Stimulated activated CD4-positive, alpha-beta T cell treated with anti-CD3 and anti-CD28 coated beads, Interleukin-1b, Interleukin-23, amount 100 ng/mL, for 1 hour (primary cell): ENCODE measurements at places on chromosomes 7 and 10.

DNA sequence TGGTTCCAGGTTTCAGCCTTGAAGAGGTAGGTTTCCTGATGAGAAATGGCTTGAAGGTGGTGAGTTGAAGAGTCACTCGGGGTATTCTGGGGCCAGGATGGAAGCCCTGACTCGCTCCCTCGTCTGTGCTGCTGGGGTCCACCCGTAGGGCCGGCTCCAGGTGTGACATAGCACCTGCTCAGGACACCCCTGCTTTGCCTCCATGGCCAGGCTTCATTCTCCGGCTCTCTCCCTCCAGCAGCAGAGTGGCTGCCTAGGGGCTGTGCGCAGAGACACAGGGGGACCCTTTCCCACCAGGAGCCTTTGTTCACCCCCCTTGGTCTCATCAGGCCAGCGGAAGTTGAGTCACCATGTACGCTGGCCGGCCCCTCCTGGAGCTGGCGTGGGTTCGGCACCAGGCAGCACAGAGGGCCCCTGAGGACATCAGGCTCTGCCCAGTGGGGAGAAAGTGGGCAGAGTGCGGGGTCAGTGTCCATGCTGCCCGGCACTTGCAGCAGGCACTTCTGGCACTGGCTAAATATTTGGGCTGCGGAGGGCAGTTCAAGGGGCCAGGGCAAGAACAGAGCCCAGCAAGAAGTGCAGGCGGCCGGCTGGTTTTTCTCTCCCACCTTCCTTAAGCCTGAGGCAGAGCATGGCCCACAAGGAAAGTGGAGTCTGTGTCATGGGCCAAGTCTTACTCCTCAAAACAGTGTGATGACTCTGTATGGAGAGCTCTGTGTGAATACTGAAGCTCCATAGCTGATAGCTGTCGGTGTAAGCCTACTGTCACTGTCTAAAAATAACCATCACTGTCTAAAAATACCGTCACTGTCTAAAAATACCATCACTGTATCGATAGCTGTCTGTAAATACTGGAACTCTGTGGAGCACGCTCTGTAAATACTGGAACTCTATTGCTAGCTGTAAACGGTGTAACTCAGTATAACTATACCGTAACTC lies 3.7 kb upstream of the PRKAR1B start:
- DNase-seq = no peak

- no peak for DNase-seq
Observed at GRCh38 chr7:100185726-100186125, 8.0 kb downstream of the STAG3 start.

DNA sequence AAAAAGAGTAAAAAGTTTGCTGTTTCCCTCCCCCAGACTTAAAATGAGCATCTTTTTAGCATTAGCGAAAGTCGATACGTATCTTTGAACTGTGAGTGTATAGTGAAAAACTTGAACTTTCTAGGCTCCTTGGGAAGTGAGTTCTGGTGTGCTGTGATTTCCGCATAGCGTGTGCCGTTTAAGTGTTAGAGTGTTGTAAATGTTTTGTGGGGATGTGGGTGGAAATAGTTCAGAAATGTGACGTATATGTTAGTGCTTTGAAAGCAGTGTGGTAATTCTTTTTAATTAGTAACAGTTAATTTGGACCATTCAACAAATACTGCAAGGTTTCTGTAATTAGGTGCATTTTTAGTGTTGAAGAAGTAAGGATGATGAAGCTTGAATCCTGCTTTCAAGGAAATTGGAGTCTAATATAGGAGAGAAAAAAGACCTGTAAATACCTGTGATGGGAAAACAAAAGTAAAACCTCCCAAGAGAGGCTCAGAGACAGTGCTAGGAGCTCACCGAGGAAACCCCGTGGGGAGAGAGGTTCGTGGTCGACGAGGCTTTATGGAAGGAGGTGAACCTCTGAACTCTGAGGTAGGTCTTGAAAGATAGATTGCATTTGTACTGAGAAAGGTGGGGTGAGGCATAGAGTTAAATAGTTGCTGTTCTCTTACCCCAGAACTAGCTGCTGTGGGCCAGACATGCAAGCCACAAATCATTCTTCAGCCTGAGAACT lies 40.8 kb downstream of the RBM33 start:
- no peak for DNase-seq

GRCh38 chr10:77974396-77975074 lies 48.0 kb upstream of the DLG5 start:
- no peak for DNase-seq

DNA sequence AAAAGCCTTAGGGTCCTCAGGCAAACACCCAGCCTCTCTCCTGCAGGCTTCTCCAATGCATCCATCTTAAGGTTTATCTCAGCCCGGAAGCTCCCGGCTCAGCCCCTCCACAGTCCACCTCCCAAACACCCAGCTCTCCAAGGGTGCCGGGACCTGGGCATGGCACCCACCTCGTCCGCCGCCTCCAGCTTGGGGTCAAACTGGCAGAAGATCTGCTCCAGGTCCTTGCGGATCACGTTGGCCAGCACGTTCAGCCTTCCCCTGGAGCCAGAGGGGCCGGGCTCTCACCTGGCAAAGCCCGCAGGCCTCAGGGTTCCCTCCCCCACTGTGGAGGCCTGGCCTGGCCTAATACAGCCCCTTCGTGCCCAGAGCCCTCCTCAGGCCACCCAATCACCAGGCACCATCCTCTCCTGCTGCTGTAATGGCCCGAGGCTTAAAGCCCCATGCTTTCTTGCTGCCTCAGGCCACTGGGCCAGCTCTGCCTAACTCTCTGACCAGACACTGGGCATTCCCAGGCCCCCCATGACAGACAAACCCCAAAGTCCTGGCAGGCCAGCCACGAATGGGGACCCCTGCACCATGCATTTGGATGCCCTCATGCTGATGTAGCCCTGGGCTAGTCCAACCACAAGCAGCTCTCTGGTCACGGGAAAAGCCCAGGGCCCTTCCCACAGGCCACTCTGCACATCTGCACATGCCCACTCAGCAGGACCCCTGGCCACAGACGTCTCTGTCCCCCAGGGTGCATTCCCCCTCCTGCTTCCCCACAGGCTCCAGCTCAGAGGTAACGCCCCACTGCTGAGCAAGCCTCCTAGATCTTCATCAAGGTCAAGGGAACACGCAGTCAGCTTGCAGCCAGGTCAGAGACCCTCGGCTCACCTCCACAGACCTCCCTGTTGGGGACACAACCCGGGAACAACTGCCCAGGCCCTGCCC lies 12.3 kb downstream of the OGDHL start:
- DNase-seq = no peak

DNA sequence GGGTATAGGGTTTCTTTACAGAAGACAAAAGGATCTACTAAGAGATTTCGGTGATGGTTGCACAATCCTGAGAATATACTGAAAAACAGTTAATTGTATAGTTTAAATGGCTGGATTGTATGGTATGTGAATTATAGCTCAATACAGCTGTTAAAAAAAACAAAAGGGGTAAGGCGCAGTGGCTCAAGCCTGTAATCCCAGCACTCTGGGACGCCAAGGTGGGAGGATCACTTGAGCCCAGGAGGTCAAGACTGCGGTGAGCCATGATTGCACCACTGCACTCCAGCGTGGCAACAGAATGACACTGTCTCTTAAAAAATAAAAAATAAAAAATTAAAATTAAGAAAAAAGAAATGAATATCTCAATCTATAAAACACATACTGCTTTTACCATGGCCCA lies 18.5 kb downstream of the ESYT2 start:
- no peak for DNase-seq

DNA sequence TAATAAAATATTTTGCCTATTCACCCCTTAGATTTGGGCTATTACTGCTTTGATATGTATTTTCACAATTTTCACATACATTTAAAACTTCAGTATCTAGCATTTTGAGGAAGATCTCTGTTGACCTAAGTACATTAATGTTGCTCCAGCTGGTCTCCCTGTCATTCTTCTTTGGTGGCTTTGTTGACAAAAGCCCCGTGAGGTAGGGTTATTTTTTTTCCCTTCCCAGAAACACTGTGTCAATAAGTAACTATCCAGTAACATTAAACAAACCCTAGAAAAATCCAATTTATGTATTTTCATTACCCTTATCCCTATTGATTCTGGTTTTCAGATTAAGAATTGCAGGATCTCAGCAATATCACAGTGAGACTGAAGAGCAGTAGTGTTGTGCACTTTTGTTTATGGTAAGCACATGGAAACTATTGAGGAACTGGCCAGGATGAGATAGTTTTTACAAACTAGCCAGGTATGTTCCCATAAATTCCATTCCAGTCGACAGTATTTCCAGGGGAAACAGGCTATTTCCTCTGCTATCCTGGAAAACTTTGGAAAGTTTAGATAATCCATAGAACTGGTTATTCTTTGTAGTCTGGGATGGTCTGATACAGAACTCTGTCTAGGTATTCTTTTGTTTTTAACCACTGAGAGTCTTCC lies 198.2 kb downstream of the PON1 start:
- no peak for DNase-seq

DNA sequence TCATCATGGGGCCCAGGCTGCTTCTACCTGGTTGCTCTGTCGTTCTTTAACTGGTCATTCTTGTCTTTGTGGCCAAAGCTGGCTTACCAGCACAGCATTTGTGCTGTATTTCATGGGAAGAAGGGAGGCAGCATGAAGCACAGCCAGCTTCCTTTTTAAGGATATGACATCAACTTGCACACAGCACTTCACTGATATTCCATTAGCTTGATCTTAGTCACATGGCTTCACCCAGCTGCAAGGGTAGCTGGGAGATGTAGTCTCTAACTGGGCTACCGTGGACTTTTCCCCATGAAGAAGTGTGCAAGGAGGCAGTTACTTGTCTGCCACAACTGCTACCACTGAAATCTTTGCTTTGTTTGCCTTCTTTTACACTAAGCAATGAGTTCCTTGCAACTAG lies 525.2 kb downstream of the LRMDA start:
- no peak for DNase-seq

- DNase-seq = no peak
Observed at GRCh38 chr10:110151467-110151866, 55.9 kb upstream of the MXI1 start.

DNA sequence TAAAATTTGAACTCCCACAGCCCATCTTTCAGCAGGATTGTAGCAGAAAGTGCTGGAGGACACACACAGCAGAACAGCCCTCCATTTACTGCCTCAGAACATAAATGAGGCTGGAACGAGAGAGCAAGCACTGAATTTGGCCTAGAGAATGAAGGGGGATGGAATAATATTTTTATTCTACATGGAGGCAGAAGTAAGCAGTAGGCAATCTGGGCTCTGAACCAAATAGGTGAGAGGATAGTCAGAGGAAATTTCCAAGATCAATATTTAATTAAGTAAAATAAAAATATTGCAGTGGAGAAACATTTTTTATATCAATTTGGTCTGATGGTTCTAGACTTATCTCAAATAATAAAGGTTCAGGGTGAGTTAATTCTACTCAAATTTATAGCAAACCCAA lies 29.2 kb upstream of the TSPAN13 start:
- DNase-seq = no peak

DNA sequence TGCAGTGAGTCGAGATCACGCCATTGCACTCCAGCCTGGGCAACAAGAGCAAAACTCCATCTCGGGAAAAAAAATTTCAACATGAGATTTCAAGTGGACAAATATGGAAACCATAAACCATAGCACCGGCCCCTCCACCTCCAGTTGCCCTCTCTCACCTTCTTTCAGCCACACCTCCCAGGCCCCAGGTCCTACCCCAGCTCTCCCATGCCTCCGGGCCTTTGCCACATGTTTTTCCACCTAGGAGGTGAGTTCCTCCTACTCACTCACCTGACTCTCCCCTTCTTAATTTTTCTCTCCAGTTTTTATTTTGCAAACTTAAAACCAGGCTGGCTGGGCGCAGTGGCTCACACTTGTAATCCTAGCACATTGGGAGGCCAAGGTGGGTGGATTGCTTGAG lies 13.7 kb upstream of the CLDN4 start:
- no peak for DNase-seq

DNA sequence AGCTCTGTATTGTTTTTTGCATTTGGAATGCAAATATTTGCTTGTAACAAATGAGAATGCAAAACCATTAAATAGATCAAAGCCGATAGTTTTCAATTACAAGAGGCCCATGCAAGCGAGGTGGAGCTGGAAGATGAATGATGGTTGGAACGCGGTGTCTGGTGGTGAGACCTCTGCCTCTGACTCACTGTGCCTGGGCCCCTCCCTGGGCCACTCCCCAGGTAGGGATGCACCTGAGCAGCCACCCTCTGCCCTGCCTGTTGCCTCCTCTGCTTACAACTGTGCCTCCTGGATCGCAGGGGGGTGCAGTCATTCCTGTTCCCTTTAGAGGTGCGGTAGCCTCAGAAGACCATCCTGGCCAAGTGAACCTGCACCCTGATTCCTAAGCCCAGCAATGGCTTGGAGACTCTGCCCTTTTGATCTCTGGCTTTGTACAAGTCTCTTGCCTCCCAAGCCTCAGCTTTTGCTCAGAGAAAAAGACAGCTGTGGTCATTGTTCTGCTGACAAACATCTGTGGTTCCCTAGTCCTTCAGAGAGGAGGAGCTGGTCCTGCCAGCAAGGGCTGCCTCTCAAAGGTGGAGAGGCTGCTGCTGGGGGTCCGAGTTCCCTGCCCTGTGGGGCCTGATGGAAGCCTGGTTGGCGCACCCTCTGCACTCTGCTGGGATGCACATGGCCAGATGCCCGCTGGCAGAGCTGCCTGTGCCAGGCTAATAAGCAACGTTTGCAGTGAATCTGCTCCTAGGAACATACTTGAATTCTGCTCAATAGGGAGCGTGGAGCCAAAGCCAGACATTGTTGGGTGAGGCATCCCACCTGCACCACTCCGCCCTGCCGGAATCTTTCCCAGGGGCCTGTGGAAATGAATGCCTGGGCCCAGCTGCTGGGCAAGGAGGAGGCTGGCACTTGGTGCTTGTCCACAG lies 126.3 kb upstream of the TCERG1L start:
- no peak for DNase-seq

DNA sequence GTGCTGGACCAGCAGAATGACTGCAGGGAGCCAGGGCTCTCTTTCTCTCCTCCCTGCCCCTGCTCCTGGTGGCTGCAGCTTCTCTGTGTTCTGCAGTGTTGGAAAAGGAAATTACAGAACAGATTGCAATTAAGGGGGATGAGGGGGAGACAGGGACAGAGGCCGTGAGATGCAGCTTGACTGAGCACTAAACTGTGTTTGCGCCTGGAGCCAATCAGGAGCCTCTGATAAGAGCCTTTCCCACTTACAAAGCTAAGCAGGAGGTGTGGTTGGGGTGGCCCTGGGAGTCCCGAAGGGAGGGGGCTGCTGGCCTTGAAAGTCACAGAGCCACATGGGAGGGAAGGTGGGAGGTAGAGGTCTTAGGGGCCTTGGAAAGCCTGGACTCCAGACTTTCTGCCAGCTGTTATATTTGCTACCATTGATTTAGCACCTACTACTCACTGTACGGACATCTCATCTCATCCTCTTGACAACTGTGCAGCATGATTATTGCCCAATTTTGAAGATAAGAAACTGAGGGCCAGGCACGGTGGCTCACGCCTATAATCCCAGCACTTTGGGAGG lies 26.7 kb downstream of the TRIM8 start:
- no peak for DNase-seq

DNA sequence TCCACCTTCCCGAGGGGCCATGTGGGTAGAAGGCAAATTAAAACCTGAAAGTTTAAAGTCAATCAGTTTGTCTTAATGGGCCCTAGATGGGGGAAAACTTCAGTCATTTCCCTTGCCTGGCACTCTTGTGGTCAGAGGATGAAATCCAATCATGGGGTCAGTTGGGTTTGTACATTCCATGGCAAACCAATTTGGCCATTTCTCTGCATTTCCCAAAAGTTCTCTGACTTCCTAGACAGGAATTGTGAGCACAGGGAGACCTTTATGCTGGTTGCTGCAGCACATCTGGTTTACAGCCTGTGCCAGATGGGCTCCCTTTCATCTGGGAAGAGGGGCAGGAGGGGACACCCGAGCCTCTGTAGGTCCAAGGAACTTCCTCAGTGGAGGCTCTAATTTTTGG lies 113.0 kb downstream of the CYP26A1 start:
- DNase-seq = no peak

GRCh38 chr10:117363028-117363427 lies 12.2 kb downstream of the PDZD8 start:
- DNase-seq = no peak

- no peak for DNase-seq
Observed at GRCh38 chr7:13717031-13717430, 272.4 kb downstream of the ETV1 start.
